Uterus (tissue), 4 donors: ENCODE measurements at places on chromosomes 1 and 21. TPM values are rescaled to one million over a fixed set of nuclear protein-coding genes. Genes with fewer than 3 reads are reported as not detected.

- no peaks in the 10 kb centered on the region for H3K4me1 ChIP-seq
- DNase-seq = no peak
- H3K27me3 ChIP-seq = no peaks in the 10 kb centered on the region
- H3K36me3 ChIP-seq = no peaks in the 10 kb centered on the region
These were observed 229.3 kb downstream of the USH2A start for GRCh38 chr1:216193839-216194443.

DNA sequence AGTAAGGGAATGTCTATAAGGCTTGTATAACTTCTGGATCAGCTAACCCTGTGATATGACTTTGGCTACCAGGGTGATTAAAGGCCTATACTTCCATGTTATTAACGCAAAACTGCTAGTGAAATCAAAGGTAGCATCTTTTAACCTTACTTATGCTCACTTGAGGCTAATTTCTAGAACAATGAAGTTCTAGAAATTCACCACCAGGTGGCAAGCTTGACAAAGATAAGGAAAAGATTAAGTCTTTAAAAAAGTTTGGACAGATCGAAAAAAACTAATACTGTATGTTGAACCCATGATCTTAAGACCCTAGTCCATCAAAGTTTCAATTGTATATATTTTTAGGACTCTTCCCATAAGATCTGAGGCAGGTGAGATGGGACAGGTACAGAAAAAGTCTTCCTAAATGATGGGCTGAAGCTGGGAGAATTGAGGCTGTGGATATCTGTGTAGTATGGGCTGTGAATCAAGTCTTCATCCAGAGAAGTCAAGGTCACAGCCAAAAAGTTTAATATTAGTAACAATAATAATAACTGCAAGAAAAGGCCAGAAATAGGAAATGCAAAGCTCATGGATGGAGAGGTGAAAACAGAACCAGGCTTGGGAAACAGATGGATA, 18.8 kb downstream of the KYAT3 start:
- DNase-seq = no peak
- H3K4me3 ChIP-seq = no peak overlapping the region
- H3K27ac ChIP-seq = no peak overlapping the region
- no peaks in the 10 kb centered on the region for H3K27me3 ChIP-seq

DNA sequence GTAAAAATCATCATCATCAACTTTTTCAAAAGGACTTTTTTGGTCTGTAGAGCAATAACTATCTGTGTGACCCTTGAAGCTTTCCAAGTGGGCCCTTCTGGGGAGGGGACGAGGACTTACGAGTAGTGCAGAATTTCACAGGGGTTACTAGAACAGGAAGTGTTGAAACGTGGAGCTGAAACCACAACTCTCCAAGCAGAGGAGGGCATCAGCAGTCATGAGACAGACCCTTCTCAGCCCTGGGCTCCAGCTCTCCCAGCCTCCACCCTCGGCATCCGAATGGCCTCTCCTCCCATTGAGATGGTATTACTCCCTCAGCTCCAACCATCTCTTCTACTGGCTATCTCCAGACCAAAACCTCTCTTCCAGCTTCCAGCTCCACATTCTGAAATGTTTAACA, 3.6 kb downstream of the FAM89A start:
- no peaks in the 10 kb centered on the region for H3K36me3 ChIP-seq
- no peaks in the 10 kb centered on the region for H3K4me1 ChIP-seq
- no peak for DNase-seq
- H3K4me3 ChIP-seq = no peak overlapping the region
- no peak overlapping the region for H3K27ac ChIP-seq

GRCh38 chr1:239844833-239845232, 246.8 kb upstream of the FMN2 start:
- H3K4me1 ChIP-seq = no peaks in the 10 kb centered on the region
- no peak overlapping the region for H3K27ac ChIP-seq
- H3K27me3 ChIP-seq = no peaks in the 10 kb centered on the region
- DNase-seq = no peak
- no peak overlapping the region for H3K4me3 ChIP-seq

DNA sequence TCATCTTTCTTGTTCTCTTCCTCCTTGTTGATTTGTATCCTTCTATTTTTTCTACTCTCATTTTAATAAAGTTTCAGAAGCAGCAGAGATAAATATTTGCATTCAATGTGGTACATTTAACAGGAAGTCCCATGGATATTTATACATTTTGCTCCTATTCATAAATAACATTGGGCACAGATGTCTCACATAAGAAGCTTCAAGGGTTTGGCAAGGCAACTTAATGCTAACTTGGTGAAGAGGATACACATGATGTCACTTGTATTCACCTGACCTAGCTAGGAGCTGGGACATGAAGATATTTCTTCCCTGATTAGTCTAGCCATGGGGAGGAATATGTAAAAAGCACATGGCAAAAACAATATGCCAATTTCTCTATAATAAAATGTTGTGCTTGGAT, 65.1 kb upstream of the DUSP10 start:
- H3K27me3 ChIP-seq = no peaks in the 10 kb centered on the region
- H3K4me1 ChIP-seq = no peaks in the 10 kb centered on the region
- no peak for DNase-seq
- H3K4me3 ChIP-seq = no peak overlapping the region
- no peaks in the 10 kb centered on the region for H3K36me3 ChIP-seq
- H3K27ac ChIP-seq = no peak overlapping the region

DNA sequence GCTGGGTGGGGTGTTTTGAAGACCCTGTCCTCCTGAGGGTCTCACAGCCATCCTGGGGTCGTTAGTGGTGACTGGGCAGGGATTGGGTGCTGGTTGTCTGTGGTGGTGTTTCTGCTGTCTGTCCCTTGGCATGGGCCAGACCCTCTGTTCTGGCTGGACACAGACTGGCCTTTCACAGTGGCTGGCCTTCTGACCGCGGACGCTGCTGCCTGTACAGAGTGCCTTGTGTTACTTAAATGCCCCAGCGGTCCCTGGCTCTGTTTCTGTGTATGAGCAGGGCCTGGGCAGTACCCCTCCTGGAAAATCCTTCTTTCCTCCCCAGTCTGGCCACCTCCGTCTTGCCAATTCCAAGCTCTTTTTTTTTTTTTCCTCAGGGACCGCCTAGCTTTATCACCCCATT, 50.9 kb downstream of the SH3BGR start:
- H3K27me3 ChIP-seq = no peaks in the 10 kb centered on the region
- no peak overlapping the region for H3K27ac ChIP-seq
- no peaks in the 10 kb centered on the region for H3K36me3 ChIP-seq
- no peaks in the 10 kb centered on the region for H3K4me1 ChIP-seq
- H3K4me3 ChIP-seq = no peak overlapping the region

GRCh38 chr1:162236201-162236600, 140.5 kb downstream of the SPATA46 start:
- H3K27me3 ChIP-seq = no peaks in the 10 kb centered on the region
- no peaks in the 10 kb centered on the region for H3K4me1 ChIP-seq
- DNase-seq = no peak
- no peak overlapping the region for H3K4me3 ChIP-seq

GRCh38 chr1:34404804-34405203, 228.1 kb downstream of the C1orf94 start:
- no peak overlapping the region for H3K27ac ChIP-seq
- no peaks in the 10 kb centered on the region for H3K36me3 ChIP-seq
- H3K4me1 ChIP-seq = no peaks in the 10 kb centered on the region
- no peak for DNase-seq

Gene TSPEAR
- 0.18 TPM for total RNA-seq

Gene MROH7
- 3.5 TPM for total RNA-seq

Gene FCRL2
- 0.55 TPM for total RNA-seq
